ENCODE measurements at places on chromosomes 1 and 21.
A peak's percentile ranks its signal among the peaks of the same experiment; 100 is the strongest.

- DNase-seq, result peak; percentile 48
Observed at GRCh38 chr21:30839304-30839703, 9.7 kb upstream of the KRTAP7-1 start.

GRCh38 chr1:169364948-169365347, 2.6 kb downstream of the NME7 start:
- no peak for DNase-seq

DNA sequence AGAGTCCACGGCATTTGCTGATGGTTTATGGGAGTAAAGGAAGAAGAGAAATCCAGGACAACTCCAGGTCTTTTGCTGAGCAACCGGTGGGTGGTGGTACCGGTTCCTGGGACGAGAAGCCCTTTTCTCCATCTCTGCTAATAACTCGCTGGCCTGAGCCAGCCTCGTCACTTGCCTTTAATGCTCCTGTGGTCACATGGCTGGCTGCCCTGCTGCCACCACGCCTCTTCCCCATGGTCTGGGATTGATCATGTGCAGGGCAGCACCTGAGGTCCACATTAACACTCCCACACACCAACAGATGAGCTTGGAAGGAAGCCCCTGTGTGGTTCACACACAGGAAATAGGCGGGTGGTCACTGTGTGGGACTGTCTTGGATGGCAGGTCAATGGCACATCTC, 10.3 kb upstream of the ETS2 start:
- DNase-seq, result no peak

DNA sequence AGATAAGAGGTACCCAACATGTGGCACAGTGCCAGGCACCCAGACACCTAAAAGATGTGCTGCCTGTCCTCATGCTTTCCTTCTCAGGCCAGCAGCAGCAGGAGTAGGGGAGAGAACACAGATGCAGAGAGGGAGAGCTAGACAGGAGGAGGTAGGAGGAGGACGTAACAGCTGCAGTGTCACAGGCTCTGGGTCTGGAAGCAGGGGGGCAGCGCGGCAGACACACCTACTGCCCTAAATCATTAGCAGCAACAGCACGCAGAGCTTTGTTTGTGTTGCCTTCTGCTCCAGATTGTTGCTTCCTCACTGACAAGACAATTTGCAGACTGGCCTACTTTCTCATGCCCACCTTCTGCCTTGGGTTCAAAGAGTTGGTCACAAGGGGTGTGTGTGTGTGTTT, 196.7 kb upstream of the DAB1 start:
- DNase-seq, result no peak

- no peak for DNase-seq
Observed at GRCh38 chr21:26019236-26019635, 151.3 kb downstream of the APP start.

DNA sequence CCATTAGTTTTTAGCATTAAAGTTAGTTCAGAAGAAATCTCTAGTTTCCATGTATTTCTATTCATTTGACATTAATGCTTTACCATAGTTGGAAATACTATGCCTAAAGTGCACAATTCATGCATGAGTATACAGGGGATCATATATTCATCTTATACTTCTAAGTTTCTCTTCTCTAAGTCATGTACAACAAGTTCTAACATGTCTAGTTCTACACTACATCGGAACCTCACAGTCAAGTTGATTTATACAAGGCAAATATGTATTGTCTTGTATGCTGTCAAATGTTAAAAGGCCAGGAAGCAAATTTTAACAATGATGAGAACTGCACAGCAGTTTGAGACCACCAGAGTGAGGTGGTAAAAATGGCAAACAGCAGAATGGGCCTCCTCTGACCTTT, 22.9 kb upstream of the MOB3C start:
- no peak for DNase-seq
